NCI-H187 treated with DMSO at 0.1 percent for 48 hours (cell line): ENCODE measurements at places on chromosomes 6 and 20.

DNA sequence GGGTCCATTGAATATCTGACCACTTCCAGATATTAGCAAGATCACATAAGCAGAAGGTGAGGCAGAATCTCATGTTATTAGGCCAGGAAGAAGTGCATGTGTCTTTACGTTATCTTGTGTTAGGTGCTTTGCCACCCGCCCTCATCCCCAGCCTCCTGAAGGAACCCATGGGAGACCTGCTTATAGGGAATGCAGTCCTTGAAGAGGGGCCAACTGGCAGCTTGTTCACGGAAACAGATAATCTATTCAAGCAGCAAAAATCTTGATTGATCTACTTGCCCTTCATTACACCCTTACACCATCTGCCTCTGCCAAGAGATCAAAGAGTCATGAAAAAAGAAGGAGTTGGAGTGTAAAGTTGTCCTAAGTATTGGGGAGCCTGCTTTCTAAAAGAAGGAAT is 576.4 kb downstream of the HTR1B start:
- DNase-seq = no peak

DNA sequence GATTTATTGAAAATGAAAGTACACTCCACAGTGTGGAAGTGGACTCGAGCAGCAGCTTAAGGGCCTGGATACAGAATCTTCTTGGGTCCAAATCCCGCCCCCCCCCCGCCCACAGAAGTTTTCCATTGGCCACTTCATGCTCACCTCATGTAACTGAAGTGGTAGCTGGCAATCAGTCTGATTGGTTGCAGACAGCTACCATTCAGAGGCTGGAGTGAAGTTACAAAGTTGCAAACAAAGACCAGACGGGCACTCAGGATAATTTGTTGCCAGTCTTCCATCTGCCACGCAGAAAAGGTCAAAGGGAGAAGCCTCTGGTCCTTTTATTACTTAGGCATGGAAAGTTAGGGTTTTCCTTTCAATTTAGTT is 25.8 kb upstream of the FABP7 start:
- DNase-seq = peak; percentile 72

DNA sequence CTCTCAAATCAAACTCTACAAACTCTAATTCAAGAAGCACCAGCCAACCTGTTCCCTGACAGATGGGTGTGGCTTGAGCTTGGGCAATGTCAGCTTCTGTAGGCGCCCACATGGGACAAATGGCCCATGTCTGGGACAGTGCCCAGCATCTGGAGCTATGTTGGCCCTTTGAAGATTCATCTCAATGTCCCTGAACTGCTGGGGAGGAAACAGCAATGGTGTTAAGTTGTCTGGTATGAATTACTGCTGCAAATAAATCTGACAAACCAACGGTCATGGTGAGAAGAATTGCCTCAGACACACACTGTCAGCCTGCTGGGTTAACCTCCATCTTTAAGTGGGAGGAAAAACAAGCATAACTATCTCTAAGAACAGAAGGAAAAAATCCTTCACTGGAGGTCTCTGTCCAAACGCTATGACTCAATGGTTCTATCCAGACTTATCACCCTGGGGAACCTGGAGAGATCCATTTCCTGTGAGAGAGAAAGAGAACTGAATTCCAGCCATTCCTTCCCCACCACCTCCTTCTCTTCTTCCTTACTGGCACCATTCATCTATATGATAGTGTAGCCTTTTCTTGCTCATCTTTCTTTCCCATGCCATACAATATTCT is 274.9 kb downstream of the CDH26 start:
- DNase-seq = no peak

GRCh38 chr6:129419324-129419723 is 290.7 kb downstream of the ARHGAP18 start:
- no peak for DNase-seq

GRCh38 chr6:77373955-77374354 is 89.3 kb downstream of the HTR1B start:
- no peak for DNase-seq

GRCh38 chr20:2080532-2081224 is 20.9 kb upstream of the STK35 start:
- no peak for DNase-seq

DNA sequence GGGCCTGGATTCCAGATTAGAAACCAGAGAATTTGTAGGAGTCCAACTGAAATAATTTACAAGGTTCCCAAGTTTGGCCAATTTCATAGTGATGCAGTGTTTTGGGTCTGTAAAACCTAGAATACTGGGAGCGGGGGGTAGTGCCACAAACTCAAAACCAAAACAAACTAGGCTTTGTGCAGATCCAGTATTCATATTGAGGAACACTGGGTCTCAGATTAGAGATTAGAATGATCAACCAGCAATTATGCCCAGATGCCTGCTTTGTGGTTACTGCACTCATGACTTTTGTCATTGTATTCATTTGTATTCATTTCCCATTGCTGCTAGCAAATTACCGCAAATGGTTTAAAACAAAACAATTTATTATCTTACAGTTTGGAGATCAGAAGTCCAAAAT is 3.2 kb upstream of the NDUFAF4 start:
- DNase-seq = no peak

DNA sequence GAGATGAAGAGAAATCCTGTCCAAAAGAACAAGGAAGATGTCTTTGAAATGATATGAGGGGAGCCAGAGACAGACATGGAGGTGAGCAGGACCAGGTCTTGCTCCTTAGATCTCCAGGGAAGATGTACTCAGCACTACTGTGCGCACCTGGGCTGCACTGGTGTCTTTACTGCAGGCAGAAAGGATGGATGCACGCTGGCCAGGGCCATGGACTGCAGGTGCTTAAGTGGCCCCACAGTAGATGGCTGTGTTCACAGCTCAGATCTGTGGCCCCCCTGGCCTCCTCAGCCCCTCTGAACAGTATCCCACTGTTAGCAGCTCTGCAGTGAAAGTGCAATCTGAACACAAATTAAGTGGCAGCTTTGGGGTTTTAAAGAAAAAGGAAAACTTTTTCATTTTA is 343.0 kb downstream of the NRN1 start:
- no peak for DNase-seq

DNA sequence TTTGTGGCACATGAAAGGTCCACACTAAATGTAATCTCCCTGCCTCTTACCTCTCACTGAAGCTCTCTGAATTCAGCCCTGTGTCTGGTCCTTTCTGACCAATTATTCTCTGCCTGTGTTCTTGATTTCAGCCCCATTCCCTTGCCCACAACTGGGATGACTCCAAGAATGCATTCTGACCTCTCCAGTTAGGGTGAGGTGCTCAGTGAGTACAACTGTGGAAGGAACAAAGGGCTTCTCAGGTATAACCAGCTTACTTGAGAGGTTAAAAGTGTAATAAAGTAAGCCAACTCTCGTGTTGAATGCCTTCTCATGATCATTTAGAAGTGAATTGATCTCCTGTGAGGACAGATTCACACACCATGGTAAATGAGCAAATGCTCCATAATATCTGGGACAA is 88.1 kb downstream of the GCLC start:
- no peak for DNase-seq

DNA sequence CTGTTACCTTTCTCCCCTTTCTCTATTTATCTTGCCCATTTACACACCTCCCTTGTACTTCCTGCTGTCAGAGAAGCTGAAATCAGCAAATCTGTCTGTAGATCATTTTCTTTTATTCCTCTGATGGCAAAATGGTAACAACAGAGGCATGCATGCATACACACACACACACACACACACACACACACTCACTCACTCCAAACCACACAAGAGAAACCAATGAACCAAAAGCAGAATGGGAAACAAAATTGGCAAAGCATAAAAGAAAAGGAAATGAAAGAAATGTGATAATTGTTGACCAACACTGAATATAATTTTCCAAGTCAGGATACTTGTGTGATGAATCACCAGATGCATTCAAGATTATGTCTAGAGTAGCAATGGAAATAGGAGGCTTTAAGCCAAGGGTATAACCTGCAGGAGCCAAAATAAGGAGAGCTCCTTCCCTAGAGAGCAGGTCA is 172.4 kb downstream of the PLCB4 start:
- no peak for DNase-seq

DNA sequence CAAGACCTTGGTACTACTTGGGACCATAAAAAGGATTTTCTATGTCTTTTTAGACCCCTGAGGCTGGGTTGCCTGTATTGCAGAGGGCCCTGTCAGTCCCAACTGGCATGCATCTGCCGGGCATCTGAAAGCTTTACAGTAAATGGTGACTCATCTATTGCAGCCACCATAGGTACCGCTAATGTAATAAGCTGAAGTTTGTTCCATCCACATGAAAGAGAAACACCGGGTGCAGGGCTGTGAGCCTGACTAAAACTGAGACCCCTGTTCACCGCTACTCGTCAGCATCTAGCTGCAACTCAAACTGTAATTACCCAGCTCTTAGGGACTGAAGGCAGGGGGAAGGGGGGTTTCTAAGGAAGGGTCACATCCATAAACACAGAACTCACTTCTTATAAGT is 49.5 kb downstream of the TRERF1 start:
- DNase-seq = no peak

DNA sequence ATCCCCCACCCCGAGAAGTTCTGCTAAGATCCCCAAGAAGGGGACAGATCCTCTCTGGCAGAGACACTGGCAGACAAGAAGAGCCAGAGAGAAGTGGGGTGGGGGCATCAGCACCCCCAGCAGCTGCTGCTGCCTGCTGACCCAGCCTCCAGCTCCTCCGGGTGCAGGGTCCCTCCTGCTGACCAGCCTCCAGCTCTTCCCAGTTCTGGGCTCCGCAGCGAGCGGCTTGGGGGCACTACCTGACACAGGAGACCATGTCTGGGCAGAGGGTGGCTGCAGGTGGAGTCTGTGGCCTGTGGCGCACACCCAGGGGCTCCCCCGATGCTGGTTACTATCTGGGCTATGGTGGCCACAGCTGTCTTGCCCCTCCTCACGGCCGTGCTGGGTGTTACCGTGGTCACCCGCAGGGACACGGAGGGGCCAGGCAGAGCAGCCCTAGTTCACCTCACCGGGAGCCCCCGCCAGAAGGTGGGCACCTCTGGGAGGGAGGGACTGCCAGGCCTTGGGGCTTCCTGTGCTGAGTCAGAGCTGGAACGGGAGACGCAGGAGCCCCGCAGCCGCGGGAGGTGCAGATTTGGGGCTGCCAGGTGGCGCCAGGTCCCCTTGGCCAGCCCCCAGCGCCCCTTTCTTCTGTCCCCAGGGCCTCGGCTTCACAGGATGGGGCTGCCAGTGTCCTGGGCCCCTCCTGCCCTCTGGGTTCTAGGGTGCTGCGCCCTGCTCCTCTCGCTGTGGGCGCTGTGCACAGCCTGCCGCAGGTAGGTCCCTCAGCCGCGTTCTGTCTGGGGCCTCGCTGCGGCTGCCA is 630 bp downstream of the LIME1 start:
- DNase-seq = no peak

- no peak for DNase-seq
Observed at GRCh38 chr6:4853782-4854511, 77.7 kb downstream of the CDYL start.

DNA sequence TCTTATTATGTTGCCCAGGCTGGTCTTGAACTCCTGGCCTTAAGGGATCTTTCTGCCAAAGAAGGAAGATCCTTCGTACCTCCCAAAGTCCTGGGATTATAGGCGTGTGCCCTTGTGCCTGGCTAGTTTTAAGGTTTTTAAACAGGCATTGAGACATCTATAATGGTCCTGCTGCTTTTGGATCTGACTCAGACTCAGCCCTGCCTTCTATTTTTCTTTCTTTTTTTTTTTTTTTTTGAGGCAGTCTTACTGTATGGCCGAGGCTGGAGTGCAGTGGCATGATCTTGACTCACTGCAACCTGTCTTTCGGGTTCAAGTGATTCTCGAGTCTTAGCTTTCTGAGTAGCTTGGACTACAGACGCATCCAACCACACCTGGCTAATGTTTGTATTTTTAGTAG is 73.7 kb downstream of the PHF20 start:
- DNase-seq = no peak

- peak; percentile 55 for DNase-seq
Observed at GRCh38 chr6:33761922-33762629, 15.4 kb upstream of the IP6K3 start.

DNA sequence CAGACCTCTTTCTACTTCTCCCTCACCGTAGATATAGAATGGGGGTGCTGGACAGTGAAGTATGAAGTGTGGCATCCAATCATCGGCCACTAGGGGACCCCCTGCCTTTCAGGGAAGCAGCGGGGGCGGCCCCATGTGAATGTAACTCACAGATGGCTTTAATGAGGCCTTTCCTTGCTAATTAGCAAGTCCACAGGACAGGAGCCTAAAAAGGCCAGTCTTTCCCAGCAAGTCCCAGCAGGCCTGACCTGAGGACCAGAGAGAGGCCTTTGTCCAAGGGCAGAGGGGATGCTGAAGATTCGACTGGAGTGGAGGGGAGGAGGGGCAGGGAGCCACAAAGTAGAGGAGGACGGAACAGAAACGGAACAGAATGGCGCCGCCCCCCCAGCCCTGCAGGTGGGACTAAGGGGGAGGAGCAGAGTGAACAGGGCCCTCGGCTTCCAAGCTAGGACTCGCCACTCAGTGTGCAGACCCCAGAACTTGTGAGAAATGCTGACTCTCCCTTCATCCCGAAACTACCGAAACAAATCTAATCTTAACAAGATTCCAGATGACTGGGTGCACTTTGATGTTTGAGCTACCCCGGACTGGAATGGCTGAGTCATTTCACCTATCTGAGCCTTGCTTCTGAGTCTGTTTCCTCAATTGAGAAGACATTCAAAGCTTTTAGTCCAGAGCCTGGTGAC is 5.8 kb downstream of the C6orf132 start:
- DNase-seq = no peak

DNA sequence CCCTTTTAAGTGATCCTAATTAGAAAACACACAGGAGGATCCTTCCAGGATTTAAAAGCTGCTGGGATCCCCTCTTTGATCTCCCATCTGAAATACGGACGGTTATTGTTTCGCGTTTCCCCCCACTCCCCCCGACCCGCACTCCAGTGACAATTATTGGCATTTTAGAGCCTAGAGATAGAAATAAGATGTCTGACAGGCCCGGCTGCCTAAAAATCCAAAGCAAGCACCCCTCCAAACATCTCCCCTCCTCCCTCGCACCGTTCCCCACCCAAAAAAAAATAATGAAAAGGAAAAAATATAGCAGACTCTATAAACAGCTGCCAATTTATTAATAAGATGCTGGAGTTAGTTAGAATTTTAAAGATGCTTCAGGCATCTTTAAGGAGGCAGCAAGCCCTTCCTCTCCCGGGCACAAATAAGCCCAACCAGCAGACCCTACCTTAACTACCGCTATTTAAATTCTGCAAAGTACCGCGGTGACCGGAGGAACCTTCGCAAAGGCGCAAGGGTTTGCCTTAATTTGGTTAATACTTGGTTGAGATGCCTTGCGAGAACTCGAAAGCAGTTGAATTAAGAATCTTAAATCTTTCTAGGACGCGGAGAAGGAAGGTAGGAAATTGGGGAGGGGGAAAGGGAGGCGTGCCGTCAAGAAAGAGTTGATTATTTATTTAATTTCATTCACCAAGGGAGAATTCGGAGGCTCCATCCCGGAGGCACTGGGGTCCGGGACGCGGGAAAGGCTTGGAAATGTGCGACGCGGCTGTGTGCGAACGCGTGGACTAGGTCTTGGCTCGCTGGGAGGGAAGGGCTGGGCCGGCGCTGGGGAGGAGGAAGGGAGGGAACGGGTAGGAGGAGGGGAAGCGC is 1.5 kb upstream of the ISM1 start:
- no peak for DNase-seq
